ENCODE measurements at places on chromosomes 2 and 18.
A peak's percentile ranks its signal among the peaks of the same experiment; 100 is the strongest.

DNA sequence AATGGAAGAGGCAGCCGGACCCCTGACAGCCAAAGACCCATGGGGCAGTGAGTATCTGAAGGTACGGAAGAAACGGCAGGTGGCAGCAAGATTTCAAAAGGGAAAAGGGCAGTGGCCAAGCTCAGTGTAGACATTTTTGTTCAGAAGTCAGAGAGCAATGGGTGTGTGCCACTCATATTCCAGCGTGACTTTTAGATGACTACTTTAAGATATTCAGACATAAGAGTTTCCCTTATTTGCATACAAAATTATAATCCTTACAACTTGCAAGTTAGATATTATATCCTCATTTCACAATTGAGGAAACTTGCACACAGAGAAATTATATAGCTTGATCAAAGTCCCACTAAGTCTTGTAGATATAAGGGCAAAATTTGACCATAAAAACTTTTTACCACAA, 60.7 kb upstream of the CYTIP start:
- DNase-seq: no peak

GRCh38 chr2:123670286-123670685, 354.8 kb upstream of the CNTNAP5 start:
- no peak for DNase-seq

DNA sequence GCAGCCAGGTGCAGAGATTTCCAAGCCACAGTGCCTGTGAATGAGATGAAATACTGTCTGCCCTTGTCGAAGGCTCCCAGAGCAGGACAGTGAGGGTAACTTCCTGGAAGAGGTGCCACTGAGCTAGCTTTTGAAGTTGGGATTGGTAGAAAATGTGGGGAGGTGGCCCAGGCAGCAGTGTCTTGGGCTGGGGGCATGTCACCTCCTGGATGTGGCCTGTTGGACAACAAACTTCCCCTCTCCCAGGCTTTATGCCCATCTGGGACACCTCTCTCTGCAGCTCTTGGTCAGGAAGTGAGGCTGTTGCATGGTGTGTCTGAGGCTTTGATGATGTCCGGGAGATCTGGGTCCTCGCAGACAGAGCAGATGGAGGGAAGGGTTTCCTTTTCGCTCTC, 151.4 kb downstream of the DYSF start:
- DNase-seq: no peak

DNA sequence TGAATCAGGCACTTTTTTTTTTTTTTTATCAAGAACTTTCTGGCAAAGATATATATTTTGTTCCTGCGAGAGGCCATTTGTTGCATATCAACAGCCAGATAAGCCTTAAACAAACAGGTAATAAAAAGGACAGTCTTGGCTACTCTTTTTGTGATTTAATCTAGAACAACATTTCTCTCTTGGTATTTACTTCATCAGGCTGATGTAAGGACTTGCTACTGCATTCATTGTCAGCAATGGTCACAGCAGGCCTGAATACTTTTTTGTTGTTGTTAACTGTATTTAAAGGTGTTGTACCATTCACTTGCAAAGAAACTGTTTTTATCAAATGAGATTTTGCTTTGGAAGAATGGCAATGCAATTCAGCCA, 683.8 kb downstream of the IRS1 start:
- DNase-seq: no peak

- no peak for DNase-seq
These were observed 262.0 kb downstream of the AFF3 start for GRCh38 chr2:99880148-99880963.

DNA sequence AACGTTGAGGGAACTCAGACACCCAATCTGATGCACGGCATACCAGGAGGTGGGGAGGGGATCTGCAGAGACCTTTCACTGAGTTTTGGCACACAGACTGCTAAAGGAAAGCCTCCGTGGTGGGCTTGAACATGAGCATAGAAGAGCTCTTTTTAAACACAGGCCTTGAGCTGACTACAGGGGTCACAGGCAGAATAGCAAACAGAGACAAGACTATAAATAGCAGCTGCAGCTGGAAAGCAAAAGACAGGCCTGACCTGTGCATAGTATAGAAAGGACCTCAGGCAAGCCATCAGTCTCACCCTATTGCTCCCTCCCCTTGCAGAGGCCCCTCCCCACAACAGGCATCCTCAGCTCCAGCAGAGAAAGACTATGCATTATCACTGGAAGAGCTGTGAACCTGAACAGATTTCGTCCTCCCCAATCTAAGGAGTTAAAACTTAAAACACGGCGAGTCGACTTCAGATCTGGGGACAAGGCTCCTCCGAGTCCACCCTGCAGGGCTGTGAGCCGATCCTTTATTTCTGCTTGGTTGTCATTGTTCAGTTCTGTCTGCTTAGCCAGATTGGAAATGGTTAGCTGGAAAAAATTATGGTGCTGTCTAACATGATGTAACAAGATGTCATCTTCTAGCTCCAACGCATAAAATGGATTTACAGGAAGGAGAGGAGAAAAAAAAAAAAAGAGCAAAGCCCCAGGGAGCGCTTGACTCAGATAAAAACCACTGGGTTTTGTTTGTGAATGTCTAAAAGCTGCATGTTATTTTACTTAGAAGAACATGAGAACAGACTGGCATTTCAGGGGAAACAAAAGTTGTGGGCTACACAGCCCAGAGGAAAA, 25.2 kb upstream of the LCLAT1 start:
- DNase-seq: no peak

GRCh38 chr18:79852561-79853302, 55.0 kb downstream of the KCNG2 start:
- DNase-seq: no peak

DNA sequence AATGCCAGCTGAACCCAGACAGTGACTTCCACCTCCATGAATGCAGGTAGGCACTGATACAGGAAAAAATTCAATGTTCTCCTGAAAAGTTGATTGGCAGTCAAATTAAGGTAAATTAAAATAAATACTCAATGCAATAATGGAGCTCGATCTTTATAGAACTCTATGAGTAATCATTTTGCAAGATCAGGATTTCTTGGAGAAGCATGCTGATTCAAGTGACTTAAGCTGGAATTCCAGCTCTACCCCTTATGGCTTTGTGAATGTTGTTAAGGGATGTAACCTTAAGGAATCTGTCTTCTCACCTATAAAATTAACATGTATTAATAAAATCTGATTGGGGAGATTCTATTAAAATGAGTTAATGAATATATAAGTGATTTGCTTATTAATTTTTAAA, 145.1 kb downstream of the QPCT start:
- DNase-seq: no peak

DNA sequence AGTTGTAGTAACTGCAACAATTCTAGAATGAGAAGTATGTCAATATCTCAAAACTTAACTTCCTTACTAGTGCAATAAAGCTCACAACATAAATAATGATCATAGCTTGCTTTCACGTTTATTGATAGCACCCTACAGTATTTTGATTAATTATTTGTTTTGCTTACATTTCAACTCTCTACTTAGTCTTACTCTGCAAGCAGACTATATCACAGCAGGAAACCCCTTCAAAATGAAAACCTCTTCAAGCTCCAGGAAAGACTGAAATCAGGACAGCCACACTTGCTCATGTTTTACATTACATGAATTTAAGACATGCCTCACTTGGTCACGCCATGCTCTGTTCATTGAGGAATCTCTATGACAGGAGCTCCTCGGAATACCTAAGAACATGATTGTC, 3.3 kb downstream of the OLA1 start:
- no peak for DNase-seq

DNA sequence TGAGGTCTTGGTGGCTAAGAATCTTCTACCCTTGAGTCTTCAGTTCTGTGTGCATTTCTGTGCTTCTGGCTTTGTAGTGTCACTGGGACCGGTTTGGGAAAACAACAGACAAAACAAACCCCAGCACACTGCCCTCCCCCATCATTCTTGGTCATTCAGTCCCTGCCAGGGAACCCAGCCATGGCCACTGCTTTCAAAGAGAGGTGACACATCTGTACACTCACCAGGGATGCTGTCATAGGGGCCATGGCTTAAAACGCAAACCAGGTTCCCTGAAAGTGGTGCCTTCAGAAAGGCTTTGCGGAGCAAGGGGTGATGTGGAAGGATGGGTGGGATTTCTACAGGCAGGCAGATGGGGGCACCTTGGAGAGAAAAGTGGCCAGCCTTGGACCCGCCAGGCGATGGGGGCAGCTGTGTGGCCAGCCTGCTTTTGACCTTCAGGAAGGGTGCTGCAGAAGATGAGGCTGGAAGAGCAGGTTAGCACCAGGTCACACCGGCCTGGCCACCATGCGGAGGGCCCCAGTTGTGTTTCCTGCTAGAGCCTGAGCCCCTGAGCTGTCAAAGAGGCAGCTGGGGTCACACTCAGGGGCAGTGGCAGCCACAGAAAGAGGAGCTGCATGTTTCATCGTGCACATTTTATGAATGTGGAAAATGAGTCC, 101.3 kb downstream of the INHBB start:
- no peak for DNase-seq

DNA sequence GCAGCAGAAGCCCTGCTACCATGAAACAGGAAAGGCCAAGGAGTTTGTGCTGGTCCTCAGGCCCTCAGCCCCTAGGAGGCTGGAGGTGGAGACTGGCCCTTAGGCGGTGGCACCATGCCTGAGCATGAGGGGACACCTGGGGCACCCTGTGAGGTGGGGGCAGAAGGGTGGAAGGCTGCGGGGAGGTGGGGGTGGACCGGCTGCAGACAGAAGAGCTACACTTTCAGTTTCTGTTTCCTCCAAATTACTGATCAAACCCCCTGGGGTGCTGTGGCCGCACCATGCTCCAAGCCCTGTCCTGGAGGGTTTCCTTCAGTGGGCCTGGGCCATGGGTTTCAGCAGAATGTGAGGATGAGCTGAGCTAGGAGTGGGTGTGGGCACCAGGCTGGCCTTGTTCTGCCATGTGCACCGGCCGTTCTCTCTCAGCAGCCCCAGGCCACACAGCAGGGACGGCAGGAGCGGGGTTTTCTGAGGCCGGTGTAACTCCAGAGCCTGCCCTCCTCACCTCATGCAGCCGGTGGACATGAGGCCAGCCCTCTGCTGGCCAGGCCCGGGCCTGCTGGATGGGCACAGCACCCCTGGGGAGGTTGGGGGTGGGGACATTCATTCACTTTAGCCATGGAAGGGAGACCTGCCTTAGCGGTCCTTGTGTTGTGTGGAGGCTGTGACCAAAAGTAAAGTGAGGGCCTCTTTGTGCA, 51.5 kb downstream of the PLEKHB2 start:
- no peak for DNase-seq

- DNase-seq: no peak
These were observed 222.9 kb downstream of the PRKCE start for GRCh38 chr2:45874344-45874743.

DNA sequence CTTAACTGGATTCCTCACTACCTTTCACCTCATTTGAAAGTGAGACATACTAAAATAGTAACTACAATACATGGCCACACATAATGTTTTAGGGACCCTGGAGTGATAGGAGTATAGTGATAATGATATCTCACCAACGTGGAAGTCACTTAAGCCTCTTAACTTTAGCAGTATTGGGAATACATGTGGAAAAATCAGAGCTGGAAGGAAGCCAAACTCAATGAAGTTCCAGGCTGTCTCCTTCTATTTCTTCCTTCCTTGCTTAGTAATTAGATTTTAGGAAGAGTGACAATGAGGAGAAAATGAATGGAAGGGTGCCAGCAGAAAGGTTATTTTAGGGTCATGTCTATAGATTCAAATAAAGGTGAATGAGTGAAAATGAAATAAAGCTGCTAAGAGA, 387.3 kb downstream of the PLCL1 start:
- no peak for DNase-seq

DNA sequence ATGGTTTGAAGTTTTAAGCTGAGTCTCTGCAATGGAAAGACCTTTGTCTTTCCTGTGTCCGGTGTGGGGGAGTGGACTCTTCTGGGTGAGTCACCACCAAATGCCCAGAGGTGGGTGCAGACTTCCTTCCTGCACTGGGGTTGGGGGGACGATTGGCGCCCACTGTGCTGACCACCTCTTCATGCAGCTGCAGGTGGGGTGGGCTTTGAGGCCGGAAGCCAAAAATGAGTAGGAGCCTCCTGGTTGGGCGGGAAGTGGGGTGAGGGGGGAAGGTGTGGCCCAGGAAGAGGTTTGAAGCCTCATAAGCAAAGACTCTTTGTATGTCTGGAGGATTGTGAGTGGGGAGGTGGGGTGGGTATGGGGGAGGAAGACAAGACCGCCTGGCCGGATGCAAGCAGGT, 27.6 kb downstream of the PAX8 start:
- no peak for DNase-seq

GRCh38 chr18:34976899-34977837, 64.0 kb upstream of the MAPRE2 start:
- DNase-seq: peak; percentile 58

GRCh38 chr2:138271467-138271866, 230.1 kb upstream of the SPOPL start:
- DNase-seq: no peak

GRCh38 chr2:146305164-146305563, 1539.7 kb upstream of the ACVR2A start:
- no peak for DNase-seq

DNA sequence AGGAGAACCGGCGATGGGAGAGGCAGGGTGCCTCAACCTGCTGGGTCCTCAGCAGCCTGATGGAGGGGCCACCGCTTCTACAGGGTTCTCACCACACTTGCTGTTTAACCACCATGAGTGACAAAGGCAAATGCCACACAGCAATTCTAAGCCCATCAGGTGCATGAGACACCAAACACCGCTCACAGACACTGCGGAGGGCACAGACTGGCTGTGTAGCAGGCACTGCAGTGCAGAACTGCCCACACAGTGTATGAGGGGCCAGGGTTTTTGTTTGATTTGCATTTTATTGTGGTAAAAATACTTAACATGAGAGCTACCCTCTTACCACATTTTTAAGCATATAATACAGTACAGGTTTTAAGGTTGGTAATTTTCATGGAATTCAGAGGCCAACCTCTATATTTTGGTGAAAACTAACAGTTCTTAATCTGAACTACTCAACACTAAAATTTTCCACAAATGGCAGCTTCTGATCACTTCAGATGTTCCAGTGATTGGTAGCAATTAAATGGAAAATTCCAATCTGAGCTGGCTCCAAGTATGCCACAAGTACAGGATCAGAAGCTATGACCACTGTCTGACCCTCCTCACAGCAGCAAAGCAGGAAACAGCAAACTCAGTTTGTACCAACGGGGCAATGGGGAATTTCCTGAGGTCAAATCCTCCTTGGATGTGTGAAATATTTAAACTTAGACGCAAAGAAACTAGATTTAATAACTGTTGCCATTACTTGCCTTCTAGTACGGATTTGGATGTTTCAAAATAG, 67.7 kb downstream of the FAM210A start:
- DNase-seq: no peak

DNA sequence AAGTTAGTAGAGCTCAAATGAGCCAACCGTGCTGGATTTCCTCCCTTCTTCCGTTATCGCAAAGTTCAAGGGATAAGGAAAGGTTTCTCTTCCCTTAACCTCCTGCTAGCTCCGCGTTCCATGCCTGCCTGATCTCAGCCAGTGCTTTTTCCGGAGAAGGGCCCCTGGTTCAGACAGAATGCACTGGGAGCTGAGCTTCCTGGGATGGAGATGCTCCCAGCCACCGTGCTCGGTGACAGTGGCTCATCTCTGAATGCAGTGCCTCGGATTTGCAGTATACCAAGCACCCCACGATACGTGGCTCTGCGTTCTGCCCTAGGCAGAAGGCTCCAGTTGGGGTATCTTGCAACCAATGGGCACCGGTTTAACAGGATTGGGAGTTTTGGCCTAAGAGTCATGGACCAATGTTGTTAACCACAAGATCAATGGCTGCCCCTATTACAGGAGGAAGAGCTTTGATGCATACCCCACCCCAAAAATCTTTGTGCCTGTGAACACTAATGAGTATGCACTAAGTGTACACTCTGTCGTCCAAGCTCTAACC, 876 bp downstream of the CNTNAP5 start:
- DNase-seq: no peak
